ENCODE measurements at places on chromosomes 3 and 15.

GRCh38 chr3:64957408-64958198 is 269.8 kb upstream of the ADAMTS9 start:
- DNase-seq, result no peak

GRCh38 chr3:152356870-152357276 is 88.1 kb downstream of the MBNL1 start:
- DNase-seq, result no peak

GRCh38 chr3:195777975-195778374 is 33.8 kb downstream of the MUC4 start:
- DNase-seq, result no peak

DNA sequence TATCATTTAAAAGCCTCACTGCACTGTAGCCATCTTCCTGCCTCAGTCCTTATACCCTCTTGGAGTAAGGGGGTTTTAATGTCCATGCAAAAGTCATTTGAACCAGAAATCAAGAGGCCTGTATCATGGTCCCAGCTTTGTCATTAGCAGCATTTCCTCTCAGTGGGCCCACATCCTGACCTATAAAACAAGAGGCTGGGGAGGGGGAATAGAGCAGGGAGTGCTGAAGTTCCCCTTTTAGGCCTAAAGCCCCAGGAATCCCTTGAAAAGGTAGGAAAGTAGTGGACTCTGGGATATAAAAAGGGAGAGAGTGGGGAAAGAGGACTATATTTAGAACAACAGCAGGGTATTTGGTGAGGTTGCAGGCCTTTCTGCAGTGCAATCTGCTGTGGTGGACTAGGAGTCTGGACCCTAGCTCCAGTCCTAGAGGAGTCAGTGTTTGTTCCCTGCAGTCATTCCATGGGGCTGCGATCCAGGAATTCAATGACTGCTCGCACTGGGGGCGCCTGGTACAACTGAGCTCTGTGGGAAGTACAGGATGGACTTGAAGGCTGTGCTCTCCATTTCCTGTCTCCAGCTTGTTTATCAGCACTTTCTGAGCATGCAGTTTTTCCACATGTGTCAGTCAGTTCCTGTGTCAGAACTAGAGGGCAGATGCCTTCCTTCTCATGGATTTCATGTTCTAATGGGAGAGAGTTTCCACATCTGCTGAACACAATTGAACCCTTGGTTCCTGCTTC is 46.8 kb downstream of the PDHB start:
- no peak for DNase-seq

DNA sequence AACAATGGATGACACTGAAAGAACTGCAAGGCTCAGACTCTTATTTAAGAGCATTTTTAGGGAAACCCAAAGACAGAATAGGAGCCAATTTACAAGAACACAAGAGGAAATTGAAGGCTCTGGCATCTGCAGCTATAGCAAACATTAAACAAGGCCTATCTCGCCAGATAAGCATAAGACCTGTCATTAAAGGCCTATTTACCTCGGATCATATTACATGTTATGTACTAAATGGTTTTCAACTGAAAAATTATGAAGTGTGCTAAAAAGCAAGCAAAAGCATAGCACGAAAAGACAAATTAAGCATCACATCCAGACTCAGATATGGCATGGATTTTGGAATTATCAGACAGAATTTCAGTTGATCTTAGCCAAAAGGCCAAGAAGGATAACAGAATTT is 617.1 kb downstream of the SQOR start:
- DNase-seq, result no peak

GRCh38 chr3:155983834-155984474 is 113.5 kb downstream of the GMPS start:
- no peak for DNase-seq

GRCh38 chr3:125957674-125958510 is 11.1 kb upstream of the ROPN1B start:
- DNase-seq, result peak; percentile 55

DNA sequence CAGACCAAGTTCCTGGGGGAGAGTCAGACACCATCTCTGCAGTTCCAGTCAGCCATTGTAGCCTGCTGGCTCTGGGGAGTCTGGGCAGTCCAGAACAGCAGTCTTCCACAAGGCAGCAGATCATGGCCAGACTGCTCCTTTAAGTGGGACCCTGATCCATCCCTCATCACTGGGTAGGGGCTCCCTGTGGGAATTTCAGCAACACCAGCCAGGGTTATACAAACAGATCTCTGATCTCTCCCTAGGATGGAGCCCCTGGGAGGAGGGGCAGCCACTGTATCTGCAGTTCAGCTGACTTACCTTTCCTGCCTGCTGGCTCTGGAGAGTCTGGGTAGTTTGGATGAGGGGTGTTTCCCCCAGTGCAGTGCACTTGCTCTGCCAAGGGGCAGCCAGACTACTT is 42.1 kb upstream of the UNC13C start:
- no peak for DNase-seq

- DNase-seq, result no peak
These were observed 480.1 kb upstream of the ZNF385D start for GRCh38 chr3:22231061-22231460.

DNA sequence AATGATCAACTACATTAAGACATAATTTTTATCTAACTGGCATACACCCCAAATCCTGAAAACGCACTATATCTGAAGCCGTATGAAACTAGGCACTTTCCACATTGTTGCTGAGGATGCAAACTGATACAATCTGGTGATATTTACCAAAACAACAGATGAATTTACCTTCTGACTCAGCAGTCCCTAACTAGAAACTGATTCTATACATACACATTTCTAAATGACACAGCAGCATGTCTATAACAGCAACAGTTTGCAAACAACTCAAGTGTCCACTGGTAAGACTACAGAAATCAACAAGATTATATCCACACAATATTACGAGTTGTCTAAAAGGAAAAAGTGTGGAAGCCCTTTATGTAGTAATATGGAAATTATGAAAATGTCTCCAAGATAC is 22.9 kb downstream of the SECISBP2L start:
- DNase-seq, result no peak

DNA sequence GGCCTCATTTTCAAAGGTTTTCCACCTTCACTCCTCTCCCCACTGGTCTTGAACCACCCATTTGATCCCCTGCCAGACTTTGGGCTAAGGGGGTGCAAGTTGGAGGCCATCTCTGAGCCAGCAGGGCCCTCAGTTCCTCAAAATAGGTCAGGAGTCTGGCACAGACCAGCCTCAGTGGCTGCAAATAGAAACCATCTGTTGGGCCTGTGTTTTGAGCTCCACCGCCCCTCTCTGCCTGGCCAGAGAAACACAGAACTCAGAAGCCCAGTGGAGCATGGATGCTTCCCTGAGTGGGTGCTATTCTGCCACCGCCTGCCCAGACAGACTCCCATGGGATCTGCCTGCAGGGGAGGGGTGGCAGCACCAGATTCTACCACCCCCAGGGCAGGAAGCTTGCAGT is 56.3 kb downstream of the CORO2B start:
- no peak for DNase-seq

- DNase-seq, result no peak
These were observed 101.6 kb upstream of the ARHGEF3 start for GRCh38 chr3:56903231-56903782.

GRCh38 chr15:71323584-71323983 is 208.3 kb downstream of the THSD4 start:
- DNase-seq, result no peak

DNA sequence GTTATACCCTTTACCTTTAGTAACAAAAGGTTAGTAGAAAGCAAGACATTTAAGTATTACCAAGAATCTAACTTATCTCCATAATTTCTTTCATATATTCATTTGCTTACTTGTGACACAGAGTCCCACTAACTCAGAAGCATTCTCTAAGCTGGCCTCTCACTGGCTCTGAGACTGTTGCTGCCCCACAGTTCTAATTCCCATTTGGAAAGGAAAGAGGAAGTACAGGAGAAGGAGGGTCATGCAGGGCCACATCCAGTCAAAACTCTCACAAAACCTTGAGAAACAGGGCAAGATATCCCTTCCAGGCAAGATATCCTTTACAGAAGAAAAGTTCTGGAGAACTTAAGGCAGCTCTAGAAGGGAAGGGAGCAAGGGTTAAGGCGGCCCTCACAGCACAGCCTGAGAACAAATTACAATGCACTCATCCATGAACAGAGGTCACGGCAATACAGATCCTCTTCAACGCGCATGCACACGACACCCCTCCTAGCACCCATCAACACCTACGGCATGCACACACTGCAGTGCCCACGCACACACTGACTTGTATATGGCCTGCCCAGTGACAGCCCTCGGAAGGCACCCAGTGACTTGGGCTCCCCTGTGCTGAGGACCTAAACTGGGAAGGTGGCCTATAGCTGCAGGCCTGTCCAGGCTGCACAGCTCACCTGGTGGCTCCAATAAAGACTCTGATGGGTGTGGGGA is 13.0 kb upstream of the MYO5C start:
- DNase-seq, result no peak

DNA sequence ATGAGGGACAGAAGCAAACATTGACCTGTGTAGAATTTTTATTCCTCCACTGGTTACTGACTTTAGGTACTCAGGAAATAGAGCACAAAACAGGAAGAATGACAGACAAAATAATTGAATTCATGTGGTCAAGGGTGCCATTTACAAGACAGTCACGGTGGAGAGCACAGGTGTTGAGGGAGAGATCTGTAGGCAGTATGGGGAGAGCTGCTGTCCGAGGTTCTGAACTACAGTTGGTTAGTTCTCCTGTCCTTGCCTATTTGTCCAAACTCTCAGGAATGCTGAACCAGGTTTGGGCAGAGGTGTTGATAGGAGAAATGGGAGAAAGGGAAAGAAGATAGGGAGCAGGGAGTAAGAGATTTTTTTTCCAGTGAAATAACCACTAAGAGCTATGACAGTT is 178.5 kb upstream of the ZBTB20 start:
- DNase-seq, result peak; percentile 71

GRCh38 chr3:129439817-129440617 is at the start of the genes IFT122 and MBD4:
Gene IFT122, plus strand, starts transcription at chr3:129440224. Its CDS starts 107 bp downstream, at chr3:129440331.
Gene MBD4, minus strand, starts transcription at chr3:129439948. Its CDS starts 115 bp downstream, at chr3:129439833.
- peak; percentile 98 for DNase-seq

GRCh38 chr3:115520241-115520640 is 103.1 kb upstream of the GAP43 start:
- DNase-seq, result no peak

GRCh38 chr3:62870321-62870720 is 4.9 kb downstream of the CADPS start:
- no peak for DNase-seq

GRCh38 chr3:108662142-108662738 is 72.7 kb downstream of the DZIP3 start:
- DNase-seq, result peak; percentile 28
